ENCODE measurements at places on chromosomes 16 and 17.

- DNase-seq = peak; percentile 92
Observed at GRCh38 chr17:933312-934073, 46.1 kb downstream of the NXN start.

DNA sequence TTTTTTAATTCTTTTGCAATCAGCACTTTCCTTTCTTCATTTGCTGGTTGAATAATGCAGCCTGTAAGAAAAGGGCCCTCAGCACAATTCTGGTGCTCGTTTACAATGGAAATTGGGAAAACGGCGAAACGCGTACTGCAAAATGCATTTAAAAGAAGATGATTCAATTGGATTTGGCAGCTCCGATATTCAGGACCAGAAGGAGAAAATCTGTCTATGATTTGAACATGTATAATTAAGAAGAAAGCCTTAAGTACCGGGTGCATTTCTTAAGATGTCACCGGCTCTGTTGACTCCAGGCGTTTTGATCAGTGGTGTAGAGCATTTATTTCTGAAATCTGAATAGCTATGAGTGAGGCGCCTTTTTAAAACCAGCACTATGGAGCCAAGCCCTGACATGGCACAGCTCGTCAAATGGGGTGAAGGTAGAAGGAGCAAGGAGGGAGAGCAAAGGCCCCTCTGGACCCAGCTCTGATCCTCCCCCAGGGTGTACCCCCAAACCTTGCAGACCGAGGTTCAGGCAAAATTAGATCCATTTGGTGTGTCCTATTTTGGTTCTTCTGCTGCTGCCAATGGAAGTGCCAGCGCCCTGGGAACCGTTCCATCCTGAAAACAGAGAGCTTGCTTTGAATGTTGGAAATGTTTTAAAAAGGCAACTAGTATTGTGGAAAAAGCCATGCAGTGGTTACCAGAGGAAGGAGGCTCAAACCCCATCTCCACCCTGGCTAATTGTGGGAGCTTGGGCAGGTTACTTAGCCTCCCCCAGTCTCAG lies 161.4 kb upstream of the RPL38 start:
- DNase-seq = no peak

GRCh38 chr16:73150786-73151185 lies 102.9 kb upstream of the ZFHX3 start:
- DNase-seq = no peak

- DNase-seq = no peak
Observed at GRCh38 chr17:43025290-43025657, 243 bp downstream of the RND2 start.

DNA sequence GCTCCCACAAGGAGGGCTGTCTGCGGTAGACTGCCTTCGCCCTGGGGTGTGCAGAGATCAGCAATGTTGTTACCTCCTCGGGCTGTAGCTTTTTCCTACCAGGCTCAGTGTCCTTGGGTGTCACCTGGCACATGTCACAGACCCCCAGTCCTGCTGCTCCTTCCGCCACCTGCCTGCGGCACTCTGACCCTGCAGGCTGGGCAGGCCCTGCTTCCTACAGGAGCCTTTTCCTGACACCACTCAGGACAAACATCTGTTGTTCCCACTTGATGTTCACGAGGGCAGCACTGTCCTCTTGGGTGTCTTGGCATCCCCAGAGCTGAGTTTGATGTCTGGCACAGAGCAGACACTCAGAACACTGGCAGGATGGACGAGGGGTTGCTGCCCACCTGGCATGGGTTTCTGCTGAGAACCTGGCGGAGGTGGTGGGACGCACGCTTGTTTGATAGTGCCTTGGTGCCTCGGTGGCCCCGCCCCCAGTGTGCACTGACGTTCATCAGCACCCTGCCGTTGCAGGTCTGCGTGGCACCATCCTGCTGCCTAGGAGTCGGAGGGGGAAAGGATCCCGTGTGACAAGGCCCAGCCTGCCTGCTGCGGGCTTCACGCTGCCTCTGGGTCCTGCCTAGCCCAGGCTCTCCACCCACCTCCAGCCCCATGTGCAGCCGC lies 26.7 kb upstream of the NUDT16L1 start:
- DNase-seq = no peak

DNA sequence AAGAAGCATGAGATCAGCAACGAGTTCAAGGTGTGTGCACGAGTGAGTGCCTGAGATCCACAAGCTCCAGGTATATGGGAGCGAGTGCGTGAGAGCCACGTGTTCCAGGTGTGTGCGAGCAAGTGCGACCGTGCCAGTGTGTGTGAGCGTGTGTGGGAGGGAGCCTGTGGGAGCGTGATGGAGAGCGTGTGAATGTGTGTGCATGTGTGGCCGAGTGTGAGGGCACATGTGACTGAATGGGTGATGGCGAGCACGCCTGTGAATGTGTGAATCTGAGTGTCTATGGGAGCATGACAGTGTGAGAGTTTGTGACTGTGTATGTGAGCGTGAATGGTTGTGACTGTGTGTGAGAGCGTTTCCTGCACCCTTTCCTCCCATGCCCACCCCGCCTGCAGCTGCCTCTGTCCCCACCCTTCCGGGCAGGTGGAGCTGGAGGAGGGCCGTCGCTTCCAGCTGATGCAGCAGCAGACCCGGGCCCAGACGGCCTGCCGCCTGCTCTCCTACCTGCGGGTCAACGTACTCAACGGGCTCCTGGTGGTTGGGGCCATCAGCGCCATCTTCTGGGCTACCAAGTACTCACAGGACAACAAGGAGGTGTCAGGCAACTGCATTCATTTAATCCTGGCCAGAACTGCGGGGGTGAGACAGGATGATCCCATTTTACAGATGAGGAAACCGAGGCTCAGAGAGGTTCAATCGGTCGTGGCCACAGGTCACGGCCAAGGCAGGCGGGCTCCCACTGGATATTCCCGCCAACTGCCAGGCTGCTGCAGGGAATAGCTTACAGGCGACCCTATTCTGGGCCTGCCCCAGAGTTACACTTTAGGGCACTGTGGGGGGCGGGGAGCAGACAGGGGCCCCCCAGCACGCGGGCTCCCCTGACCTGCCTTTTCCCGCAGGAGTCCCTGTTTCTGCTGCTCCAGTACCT lies 3.7 kb downstream of the TMC8 start:
- no peak for DNase-seq

DNA sequence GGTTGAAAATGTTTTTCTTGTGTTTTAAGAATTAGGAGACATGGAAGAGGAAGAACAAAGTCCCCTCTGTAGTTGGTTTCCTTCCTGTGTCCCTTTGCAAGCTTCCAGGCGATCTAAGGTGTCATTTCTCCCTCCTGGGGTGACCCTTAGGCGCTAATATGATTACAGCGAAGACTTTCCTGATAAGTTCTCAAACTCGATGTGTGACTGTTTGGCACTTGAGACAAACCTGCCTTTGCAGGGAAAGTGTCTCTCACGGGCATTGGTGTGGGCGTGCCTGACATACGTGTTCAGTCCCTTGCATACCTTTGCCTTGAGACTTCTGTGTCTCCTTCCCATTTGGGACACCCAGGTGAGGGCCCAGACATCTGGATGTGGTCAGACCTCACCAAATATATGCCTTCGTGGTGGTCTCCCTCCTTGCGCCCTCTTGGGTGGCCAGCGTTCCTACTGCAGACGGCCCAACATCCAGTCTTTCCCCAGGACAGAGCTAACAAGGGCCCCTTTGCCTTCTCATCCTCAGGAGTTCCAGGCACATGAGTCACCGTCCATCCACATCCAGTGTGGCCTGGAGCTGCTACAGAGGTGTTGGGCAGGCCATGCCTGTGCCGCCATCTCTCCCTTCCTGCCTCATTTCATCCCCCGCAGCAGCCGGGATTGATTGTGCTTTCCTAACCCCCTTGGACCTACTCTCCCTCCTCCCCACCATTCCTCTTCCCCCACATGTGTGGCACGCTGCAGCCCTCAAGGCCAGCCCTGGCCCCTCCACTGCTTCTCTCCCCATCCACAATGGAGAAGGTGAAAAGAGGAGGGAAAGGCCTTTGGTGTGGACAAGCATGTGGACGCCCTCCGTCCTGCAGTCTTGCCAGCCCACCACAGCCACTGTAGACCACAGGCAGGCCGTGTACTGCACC lies 3.1 kb upstream of the JPT2 start:
- DNase-seq = peak; percentile 65

GRCh38 chr16:16139061-16139460 lies 84.2 kb downstream of the ABCC6 start:
- no peak for DNase-seq

GRCh38 chr17:48520631-48521079 lies 10.2 kb downstream of the HOXB1 start:
- DNase-seq = no peak

- no peak for DNase-seq
Observed at GRCh38 chr17:31134576-31134975, 39.8 kb downstream of the NF1 start.

GRCh38 chr17:17035490-17035889 lies 6.8 kb upstream of the MPRIP start:
- DNase-seq = no peak

GRCh38 chr16:9232102-9232770 lies 140.8 kb downstream of the HAPSTR1 start:
- DNase-seq = no peak

DNA sequence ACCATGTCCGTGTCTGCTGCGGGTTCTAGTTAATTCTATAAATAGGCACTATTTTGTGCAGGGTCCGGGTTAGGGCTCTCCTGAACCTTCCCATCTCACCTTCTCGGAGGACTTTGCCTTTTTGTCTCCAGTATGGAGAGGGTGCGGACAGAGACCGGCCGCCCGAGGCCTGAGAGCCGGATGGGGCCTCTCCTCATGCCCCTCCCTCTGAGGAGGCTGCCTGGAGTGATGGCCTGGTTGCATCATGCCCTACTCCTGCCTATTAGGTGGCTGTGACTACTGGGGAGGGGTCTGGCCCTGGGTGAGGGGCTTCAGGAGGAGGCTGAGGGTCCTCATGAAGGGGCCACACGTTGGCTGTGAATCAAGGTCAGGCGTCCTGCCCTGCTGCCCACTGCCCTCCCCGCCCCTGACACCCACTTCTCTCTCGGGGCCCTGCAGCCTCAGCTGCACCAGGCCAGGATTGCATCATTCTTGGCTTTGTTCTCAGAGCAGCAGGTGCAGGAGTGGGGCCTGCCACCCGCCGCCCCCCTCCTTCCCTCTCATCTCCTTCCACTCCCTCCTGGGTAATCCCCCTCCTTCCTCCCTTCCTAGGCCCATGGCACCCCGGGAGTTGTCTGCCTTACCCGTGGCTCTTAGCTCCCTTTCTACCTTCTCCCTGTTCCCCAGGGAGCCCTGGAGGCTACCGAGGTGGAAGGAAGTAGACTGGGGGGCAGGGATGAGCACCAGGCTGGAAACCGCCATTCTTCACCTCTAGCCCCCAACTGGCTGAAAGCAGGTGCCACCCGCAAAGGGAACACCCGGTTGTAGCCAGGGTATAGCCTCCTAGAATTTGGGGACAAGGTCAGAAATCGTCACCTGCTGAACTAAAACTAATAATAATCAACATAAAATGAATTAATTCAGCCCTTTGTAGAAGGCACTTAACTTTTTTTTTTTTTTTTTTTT lies 12.7 kb upstream of the ARHGAP23 start:
- DNase-seq = peak; percentile 34

DNA sequence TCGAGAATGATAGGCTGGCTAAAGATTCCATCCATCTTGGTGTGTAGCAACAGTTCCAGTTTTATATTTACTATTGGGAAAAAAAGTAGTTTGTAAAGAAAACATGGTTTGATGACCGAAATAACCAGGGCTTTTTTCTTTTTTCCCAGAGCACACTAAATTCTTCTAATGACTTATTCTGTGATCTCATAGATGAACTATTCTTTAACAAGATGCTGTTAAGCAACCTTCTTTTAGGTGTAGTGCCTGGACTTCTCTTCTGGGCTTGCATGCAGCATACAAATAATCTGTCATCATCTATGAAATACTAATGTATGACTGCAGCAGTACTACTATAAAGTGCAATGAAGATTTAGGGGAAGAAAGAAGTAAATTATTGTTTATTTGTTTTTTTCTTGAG lies 11.0 kb upstream of the CAPNS2 start:
- no peak for DNase-seq

DNA sequence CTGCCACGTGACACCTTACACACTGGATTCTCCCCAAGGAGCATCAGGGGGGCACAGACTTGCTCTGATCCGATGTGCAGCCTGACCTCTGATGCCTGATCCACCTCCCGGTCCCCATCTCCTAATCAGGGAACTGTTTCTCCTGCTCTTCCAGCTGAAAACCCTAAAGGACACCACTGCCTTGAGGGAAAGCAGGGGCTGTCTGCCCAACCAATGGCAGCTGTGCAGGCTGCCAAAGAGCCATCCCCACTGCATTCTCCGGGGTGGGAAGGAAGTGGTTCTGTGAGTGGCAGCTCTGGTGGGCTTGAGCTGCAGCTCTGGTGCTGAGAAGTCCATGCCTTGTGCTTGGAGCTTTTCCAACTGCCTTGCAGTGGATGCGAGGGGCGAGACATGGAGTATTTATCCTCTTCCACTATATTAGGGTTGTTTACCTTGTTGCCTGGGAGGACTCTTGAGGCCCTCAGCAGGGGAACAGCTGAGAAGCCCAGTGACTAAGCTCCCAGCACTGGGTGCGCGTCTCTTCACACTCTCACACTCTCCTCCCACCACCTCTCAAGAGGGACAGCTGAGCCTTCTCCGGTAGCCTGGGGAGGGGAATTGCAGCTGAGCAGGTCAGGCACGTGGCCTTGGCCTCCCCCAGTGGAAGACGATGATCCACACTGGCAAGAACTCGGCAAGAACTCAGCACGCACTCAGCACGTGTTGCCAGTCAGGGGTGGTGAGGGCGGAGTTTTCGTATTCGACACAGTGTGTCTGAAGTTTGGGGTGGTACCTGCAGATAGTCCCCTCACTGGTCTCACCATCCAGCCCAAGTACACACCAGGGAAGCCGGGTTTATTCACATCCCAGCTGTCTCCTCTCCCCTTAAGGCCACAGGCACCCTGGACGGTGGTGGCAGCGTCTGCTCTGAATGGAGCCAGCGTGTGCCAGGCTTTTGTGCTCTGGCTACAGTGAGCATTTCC lies 21.1 kb upstream of the SPATA32 start:
- no peak for DNase-seq

- DNase-seq = no peak
Observed at GRCh38 chr16:69411064-69411985, 13.1 kb upstream of the CYB5B start.

- peak; percentile 39 for DNase-seq
Observed at GRCh38 chr17:59357929-59358328, 26.5 kb downstream of the YPEL2 start.

DNA sequence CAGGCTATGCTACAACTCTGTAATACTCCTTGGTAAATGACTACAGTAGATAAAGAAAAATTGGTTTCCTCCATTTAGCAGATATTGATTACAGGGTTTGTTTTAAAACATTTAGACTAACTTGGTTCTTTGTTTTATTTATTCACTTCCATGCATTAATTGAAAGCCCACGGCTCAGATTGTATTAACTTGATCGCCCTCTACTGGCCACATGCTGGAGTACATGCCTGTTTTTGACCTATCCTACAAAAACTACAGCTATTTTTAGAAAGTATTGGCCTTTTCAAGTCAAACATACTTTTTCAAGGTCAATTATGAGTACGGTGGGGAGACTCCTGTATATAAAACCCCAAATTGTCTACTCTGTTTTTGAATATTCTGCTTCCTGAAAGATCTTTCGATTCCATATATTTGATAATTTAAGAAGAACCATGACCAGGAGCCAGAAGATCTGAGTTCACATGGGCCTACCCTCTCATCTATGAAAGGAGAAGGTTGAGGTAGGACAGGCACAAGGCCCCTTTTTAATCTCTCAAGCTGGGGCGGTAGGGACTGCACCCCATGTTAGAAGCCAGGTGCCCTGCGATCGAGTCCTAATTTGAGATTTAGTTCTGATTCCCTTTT lies 51.8 kb downstream of the CA10 start:
- DNase-seq = peak; percentile 59

GRCh38 chr17:70936724-70937123 lies 767.4 kb downstream of the KCNJ2 start:
- DNase-seq = no peak

- no peak for DNase-seq
Observed at GRCh38 chr17:45384047-45384788, 48.5 kb downstream of the ARHGAP27 start.

GRCh38 chr16:20385844-20386832 lies 18.4 kb downstream of the PDILT start:
- peak; percentile 65 for DNase-seq
